ENCODE measurements at places on chromosomes 4 and X. TPM values are rescaled to one million over a fixed set of nuclear protein-coding genes. Genes with fewer than 3 reads are reported as not detected.

DNA sequence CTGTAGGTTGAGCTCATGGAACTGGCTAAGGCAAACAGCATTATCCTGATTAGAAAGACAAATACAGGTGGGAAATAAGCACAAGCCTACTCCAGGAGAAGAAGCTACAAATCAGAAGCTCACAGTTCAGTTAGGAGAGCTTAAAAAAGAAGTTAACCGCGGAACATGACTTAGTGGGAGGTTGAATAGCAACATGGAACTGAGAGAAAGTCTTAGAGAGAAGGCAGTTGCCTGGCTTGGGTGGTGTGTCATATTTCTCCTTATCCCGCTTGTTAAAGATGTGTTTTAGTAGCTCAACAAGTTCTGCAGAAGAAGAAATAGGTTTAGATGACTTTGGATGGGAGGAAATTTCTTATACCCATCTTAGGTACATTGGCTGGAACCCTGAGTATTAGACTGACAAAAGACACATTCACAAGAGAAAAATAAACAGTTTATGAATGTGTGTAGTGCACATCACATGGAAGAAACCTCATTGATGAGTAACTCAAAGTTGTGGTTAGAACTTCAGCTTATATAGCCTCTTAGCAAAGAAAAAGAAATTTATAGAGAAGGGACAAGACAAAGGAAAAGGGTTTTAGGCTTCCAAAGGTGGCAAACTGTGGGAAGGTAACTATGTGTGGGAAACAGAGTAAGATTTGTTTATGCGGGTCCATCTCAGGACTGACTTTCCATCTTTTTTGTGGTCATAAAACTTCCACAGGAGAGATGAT, 37.4 kb upstream of the RXFP1 start:
- no peak for DNase-seq

GRCh38 chrX:103776546-103776945, at the start of gene PLP1:
TSS of gene PLP1 (plus strand) at chrX:103776840. CDS start at chrX:103776996, 156 bp downstream.
- no peak for DNase-seq

MAGEA4 gene
- total RNA-seq: not detected

RASGEF1B gene
- 0.53 TPM for total RNA-seq

MAGEA12 gene
- not detected for total RNA-seq

F8 gene
- 7.4 TPM for total RNA-seq

Data from MG63 (cell line).